GM23338 (cell line): ENCODE measurements at places on chromosomes 16 and 17. TPM values are rescaled to one million over a fixed set of nuclear protein-coding genes. Genes with fewer than 3 reads are reported as not detected.

CBX1 gene
- total RNA-seq = 113 and 127 TPM in 2 replicates

DNA sequence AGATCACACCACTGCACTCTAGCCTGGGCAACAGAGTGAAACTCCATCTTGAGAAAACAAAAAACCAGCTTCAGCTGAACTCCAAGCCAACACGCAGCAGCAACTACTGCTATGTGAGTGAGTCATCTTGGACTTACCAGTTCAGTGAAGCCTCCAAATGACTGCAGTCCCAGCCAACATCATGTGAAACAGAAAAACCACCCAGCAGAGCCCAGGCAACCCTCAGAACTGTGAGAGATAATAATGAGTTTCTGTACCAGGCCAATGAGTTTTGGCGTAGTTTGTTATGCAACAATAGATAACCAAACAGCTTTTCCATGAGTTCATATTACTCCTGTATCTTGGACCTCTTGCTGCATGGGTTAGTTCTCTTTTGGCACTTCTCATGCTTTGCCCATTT, 23.3 kb downstream of the PHF12 start:
- H3K27ac ChIP-seq = no peak overlapping the region
- H3K4me3 ChIP-seq = no peak overlapping the region
- H3K36me3 ChIP-seq = peaks cover 30% of the 10 kb centered on the region

P2RX5 gene
- 11.6 and 13.6 TPM in 2 replicates for total RNA-seq

TEDC2 gene
- 86.5 and 98.9 TPM in 2 replicates for total RNA-seq

DNA sequence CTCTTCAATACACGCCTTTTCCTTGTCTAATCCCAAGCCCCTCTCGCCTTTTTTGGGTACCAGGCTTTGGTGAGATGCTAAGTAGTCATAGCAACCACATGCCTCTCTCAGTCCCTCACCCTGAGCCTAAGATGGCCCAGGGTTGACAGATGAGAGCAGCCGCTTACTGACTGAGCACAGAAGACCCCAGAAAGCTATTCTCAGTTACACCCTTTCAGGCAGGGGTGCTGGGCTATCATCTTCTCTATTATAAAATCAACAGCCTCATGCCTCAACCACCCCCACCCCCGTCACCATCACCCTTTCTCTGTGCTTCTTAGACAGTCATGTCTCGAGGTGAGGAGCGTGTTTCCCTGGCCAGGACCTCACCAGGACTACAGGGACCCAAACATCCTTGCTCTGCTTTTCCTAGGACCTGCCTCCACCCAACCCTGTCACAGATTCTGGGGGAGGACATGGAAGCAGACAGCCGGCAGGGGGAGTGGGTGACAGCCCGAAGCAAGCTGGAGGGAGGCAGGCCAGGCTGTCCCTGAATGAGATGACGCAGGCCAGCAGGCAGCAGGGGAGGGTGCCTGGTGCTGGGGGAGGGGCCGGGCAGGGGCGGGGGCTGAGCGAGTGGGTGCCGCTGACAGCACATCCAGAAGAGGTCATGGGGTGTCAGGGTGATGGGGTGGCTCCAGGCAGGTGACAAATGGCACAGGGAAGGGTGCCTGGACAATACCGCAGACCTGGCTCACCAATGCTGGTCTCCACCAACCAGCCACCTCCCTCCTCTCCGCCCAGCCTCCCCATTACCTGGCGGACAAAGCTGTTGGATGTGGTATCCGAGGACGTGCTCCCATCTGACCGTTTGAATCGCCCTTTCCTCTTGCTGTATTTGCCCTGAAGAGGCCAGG, 3.1 kb downstream of the CACNB1 start:
- DNase-seq = peak; percentile 75
- H3K4me1 ChIP-seq = peaks cover 32% of the 10 kb centered on the region
- peak overlapping the region; percentile 93 for H3K4me3 ChIP-seq
- peak overlapping the region; percentile 72; the same call in 1 of the 2 replicates for H3K27ac ChIP-seq
- no peaks in the 10 kb centered on the region for H3K27me3 ChIP-seq

NOL3 gene
- 0.27 and 3.3 TPM in 2 replicates for total RNA-seq

DNA sequence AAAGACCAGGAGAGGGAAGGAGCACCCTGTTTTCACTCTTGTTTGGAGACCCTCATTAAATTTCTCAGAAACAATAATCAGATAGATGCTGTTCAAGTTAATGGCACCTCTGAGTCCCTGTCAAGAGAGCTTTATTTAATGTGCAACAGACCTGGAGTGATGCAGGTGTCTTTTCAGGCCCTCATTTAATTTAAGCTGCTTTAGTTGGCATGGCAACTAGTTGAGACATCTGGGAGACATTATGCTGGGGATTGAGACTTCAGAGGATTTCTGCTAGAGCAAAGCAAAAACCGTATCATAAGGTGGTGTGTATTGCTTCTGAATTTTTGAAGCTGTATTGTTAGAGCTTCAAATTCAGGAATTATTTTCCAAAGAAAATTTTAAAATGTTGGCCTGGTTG, 108.5 kb downstream of the NLK start:
- no peak overlapping the region for H3K27ac ChIP-seq
- H3K36me3 ChIP-seq = no peaks in the 10 kb centered on the region
- H3K4me1 ChIP-seq = peaks cover 7% of the 10 kb centered on the region; the same call in 1 of the 2 replicates
- peak; percentile 28 for DNase-seq

ALDH3A1 gene
- total RNA-seq = 0.17 and 1.0 TPM in 2 replicates

MYH1 gene
- total RNA-seq = not detected in 2 replicates

- no peaks in the 10 kb centered on the region for H3K27me3 ChIP-seq
- H3K4me3 ChIP-seq = no peak overlapping the region
- no peak overlapping the region for H3K27ac ChIP-seq
- no peaks in the 10 kb centered on the region for H3K36me3 ChIP-seq
These were observed 262.7 kb upstream of the KCNJ16 start for GRCh38 chr17:69812240-69812837.

GRCh38 chr17:78387977-78388941, 9.8 kb downstream of the PGS1 start:
- H3K27me3 ChIP-seq = no peaks in the 10 kb centered on the region
- H3K4me1 ChIP-seq = peaks cover 46% of the 10 kb centered on the region
- H3K4me3 ChIP-seq = no peak overlapping the region
- H3K36me3 ChIP-seq = peaks cover 9% of the 10 kb centered on the region; the same call in 1 of the 2 replicates
- peak overlapping the region; percentile 53; the same call in 1 of the 2 replicates for H3K27ac ChIP-seq
